ENCODE measurements at places on chromosomes 3 and 15.

- DNase-seq, result no peak
Observed at GRCh38 chr3:19106307-19106706, 42.0 kb upstream of the KCNH8 start.

DNA sequence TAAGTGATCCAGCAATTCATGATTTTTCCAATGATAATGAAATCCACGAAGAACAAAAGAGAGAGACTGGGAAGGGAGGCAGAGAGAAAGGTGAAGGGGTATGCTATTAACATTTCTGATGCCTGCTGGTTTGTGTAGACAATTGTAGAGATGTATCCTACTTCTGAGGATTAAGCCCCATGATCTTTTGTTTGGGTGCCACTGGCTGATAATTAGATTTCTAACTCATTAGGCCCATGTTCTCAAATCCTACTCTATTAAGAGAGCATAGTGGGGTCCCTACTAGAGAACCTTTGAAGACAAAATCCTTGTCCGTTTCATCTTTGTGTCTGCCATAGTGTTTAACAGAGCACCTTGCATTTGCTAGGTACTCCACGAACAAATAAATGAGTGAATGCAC is 2.7 kb upstream of the GNB4 start:
- no peak for DNase-seq

DNA sequence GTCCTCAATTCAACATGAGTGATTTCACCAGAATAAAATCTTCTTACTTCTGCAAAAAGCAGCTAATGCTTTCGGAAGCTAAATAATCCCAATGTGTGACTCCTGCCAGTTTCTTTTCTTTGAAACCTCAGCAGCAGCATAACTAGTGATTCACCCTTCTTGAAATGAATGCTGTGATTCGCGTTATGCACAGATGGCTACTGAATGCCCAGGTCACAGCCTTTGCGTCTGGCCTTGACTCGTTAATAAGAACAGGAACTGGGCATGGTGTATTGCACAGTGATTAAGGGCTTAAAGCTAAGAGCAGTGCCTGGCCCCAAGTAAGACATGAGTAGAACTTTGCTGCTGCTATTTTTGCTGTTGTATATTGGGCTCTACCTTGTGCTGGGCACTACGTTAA is 19.0 kb downstream of the CGNL1 start:
- DNase-seq, result no peak

DNA sequence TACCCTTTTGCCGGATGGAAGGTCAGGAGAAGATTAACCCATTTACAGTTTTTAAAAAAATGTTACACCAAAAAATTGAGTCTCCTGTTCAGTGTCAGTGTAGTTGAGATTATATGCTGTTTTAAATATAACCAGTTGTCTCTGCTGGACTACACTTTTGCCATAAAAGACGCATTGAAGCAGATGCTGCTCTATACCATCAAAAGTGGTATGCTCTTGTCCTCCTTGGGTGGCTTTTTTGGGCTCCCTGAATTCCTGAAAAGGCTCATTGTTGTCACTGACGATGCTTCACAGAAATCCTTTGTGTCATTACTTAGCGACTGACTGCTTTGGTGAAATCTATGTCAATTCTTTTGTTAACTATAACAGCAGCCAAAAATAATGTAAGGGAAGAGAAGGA is 133.9 kb upstream of the SKOR1 start:
- DNase-seq, result no peak

GRCh38 chr3:119898478-119899191 is 116.7 kb downstream of the NR1I2 start:
- no peak for DNase-seq

Measured in stimulated activated CD8-positive, alpha-beta memory T cell treated with anti-CD3 and anti-CD28 coated beads, Interleukin-15, amount 100 ng/mL, for 4 hours (primary cell).